ENCODE measurements at places on chromosomes 11 and 22.

GRCh38 chr11:77193911-77194830 lies 66.1 kb downstream of the MYO7A start:
- no peak for DNase-seq

DNA sequence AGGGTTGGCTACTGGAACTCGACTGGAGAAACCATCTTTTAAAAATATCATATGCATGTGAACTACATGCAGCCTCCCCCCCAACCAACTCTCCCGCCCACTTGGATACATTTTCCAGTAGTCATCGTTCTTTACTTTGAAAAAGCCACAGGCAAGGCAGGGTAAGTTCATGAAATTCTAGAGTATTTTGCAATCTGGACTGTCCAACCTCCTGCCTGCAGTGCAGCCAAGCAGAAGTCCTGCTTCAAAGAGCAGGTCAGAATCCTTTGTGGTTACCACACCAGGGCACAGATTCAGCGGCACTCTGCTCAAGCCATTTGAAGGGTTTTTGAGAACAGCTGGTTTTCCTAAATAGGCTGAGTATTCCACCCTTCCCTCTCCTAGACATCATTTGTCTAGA lies 12.1 kb downstream of the ELF5 start:
- DNase-seq: no peak

DNA sequence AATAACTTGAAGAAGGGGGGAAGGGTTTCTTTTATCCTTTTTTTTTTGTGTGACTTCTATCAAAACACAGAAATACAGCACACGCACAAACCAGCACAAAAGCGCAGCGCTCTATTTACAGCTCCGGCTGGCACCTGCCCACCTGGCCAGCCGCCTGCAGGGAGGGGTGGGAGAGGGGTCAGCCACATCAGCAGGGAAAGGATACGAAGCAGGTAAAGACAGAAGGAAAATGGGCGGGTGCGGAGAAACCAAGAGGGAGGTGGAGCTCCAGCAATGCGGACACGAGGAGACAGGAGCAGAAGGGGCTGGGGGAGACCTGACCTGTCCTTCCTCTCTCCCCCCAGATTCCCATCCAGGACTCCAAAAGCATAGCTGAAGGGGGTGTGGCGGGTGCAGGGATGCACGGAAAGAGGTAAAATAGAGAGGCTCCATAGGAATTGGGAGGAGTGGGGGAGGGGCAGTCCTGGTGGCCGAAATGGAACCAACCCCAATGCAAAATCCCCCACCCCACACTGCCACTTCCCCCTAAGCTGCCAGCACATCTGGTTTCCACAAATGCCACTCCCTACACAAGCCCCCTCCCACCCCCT lies 14.1 kb downstream of the CXCR5 start:
- no peak for DNase-seq

GRCh38 chr22:40588726-40589125 lies 47.8 kb downstream of the MRTFA start:
- DNase-seq: no peak

DNA sequence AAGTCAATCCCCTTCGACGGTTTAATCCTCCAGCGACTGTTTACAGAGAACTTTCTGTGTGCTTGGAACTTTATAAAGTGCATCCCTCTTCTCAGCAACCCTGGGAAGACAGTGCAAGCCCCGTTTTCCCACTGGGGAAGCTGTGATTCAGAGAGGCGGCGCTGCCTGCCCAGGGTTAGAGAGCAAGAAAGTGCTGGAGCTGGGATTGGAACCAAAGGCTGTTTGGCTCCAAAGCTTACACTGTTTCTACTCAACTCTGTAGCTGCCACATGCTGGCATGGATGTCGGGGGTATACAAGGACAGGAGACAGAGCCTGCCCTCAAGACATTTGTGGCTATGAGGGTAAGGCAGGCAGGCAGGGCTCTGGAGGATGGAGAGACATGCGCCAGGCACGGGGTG lies 13.0 kb downstream of the FBLN1 start:
- no peak for DNase-seq

GRCh38 chr11:93821617-93822016 lies 28.8 kb downstream of the VSTM5 start:
- DNase-seq: no peak

- no peak for DNase-seq
Observed at GRCh38 chr22:25120761-25121212, 78.9 kb upstream of the CRYBB3 start.

DNA sequence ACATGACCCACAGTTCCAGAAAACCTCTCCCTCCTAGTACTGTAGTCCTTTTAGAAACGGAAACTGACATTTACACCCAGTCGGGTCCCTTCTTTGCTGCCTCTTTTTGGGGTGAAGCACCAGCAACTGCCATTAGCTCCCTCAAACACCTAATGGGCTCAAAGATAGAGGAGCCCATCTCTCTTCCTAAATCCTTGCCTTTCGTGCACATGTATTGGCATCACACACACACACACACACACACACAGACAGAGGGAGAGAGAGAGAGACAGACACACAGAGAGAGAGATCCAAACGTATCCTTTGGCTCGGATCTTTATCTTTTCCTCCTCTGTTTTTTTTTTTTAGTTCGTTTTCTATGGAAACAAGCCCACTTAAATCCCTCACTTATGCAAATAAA lies 716 bp downstream of the GRM5 start:
- no peak for DNase-seq

- DNase-seq: no peak
Observed at GRCh38 chr22:39999144-39999757, 4.5 kb downstream of the FAM83F start.

DNA sequence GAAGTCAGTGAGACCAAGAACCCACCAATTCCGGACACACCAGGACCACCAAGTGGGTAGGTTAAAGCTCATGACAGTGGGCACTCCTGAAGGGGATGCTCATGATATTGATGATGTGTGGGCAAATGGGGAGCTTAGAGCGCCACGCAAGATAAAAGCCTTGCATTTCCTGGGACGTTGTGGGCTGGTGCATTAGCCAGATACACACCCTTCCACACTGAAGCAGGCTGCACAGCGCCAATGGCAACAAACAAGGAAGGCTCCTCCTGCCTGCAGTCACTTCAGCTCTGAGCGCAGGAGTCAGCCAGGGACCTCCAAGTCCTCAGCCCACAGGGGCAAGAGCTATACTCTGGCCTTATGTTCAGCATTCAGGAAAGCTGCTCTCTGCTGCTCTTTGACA lies 20.6 kb downstream of the TMEM218 start:
- DNase-seq: no peak

- DNase-seq: peak; percentile 33
Observed at GRCh38 chr11:128544471-128545051, 42.8 kb downstream of the ETS1 start.

All from NCI-H774 (cell line).